ENCODE measurements at places on chromosomes 5 and 9.

DNA sequence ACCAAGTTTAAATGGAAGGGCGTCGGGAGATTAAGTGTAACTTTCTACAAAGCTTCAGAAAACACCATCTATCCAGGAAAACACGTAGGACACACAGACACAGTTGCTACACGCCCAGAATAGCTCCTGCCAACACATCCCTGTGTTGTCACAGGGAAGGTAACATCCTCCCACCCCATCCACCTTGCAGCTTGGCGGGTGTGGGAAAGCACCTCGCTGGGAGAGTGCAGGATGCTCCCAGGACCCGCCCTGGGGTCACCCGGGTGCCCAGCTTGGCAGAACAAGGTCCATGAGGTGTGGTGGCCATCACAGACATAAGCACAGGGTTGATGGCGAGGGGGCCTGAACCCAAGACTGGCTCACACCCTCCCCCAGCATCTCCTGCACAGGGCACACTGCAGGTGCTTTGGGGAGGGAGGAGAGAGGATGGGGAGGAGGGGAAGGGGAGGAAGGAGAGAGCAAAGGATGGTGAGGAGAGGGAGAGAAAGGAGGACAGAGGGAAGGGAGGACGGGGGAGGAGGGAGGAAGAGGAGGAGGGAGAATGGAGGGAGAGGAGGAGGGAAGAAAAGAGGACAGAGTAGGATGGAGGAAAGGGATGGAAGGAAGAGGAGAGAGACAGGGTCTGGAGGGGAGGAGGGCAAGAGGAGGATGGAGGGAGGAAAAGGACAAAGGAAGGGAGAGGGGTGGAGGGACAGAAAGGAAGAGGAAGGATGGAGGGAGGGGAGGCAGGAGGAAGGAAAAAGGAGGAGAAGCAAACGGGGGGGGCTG, 37.2 kb downstream of the GOLM1 start:
- DNase-seq, result no peak

GRCh38 chr9:138064547-138064946, 187.0 kb downstream of the CACNA1B start:
- DNase-seq, result no peak

DNA sequence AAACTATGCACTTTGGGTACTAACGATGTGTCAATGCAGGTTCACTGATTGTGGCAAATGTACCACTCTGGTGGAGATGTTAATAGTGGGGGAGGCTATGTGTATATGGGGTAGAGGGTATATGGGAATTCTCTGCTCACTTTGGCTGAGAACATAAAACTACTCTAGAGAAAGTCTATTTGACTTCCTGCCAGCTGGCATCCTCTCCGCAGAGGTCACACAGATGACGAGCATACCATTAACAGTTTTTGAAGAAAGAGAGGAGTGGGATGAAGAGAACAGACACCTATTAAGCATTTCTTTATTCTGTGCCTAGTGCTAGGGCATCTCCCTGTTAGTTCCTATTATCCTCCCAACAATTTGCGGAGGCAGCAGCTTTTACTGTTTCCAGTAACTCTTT, 58.4 kb upstream of the TRIM32 start:
- DNase-seq, result no peak

DNA sequence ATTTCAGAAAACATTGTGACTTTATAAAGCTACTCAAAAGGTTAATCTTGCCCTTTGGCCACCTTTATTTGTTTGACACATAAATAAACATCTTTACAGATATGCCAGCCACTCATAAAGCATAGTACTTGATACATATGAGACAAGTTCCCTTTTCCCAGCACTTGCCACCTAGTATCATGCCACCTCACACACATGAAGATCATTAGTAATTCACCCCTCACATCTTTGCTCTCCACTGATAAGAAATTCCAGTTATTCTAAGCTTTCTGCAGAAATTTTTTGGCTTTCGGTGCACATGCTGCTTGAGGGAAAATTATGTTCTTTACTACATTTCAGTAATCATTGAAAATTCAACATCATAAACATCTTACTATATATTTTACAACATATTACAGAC, 59.1 kb downstream of the DEPDC1B start:
- DNase-seq, result no peak

DNA sequence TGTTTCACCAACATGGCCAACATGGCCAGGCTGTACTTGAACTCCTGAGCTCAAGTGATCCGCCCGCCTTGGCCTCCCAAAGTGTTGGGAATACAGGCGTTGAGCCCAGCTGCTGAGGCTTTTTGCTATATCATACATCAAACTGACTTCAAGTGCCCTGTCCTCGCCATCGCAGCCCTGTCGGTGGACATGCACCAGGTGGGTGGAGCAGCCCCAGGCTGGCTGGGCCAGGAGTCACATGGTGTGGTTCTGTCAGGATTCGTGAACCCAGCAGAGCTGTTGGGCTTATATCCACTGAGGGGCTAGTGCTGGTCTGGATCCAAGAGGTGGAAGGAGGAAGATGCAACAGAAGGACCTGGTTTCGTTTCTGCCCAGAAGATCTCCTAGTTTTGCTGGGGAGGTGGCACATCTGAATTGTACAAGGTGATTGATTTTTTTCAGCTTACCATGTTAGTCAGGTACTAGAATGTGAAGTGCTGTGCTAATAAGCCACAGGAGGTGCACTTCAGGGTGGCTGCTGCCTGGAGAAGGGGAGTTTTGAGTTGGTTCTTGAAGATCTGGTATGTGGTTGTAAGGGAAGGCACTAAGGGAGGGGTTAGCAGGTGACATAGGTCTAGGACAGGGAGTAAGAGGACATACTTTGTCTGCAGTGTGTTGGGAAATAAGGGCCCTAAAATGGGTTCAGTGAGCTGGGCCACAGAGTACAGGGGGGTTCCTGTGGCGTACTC, 16.1 kb downstream of the PCBD2 start:
- DNase-seq, result no peak

- no peak for DNase-seq
Measured at GRCh38 chr5:75433814-75434506, 77.5 kb downstream of the CERT1 start.

DNA sequence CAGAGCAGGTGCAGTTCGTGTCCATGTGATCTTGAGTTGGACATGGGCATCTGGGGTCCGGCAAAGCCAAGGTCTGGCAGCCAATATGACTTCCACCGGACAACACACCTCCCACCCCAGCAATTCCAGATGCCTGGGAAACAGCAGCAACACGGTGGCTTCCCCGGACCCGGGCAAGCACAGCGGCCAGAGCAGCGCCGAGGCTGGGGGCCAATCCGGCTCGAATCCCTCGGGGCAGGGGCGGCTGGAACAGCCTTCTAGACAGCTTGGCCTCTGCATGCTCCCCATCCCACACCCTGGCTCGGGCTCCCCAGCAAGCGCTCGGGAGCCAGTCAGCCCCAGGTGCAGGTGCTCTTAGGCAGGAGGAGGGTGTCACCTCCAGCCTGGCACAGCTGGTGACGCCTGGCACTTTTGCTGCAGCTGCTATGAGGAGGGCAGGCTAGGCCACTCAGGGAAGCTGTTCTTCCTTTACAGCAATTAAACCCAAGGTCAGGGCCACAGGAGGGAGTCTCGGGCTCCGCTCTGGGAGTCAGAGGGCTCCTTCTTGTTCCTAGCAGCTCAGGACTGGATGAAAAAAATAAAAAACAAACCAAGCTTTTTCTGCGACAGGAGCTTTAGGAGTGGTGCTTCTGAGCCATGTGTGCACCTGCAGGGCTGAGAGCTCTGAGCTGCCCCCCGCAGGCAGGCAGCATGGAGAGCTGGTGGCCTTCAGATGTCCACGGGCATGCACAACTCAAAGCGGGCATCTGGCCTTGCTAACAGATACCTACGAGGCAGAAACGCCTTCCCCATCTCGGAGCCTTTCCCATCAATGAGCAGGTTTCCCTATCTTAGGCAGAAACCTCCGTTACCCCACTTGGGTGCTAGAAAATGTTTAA, 28.2 kb downstream of the DBH start:
- peak; percentile 59 for DNase-seq

- DNase-seq, result no peak
Measured at GRCh38 chr5:74167930-74168315, 472.6 kb downstream of the ENC1 start.

GRCh38 chr9:91361291-91362050, at the start of gene AUH:
Gene AUH, minus strand, starts transcription at chr9:91361918. Its CDS starts 29 bp downstream, at chr9:91361889.
- peak; percentile 47 for DNase-seq

DNA sequence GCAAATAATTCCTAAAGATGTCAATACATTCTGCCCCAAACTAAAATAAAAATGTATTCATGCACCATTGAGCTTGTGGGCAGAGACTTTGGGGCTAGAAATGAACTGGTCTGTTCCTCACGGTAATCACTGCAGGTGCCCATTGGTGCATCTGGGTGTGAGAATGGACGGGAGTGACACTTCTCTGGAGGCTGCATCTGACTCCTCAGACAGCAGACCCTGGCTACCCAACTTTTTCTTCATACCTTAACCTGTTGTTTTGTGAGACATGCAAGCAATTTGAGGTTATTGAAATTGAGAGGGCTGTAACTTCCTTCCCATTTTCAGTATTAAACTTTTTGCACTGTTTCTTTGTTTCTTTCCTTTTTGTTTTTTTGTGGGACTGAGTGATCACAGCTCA, 333.4 kb downstream of the ICE1 start:
- no peak for DNase-seq

- no peak for DNase-seq
Measured at GRCh38 chr5:115431116-115431515, 113.5 kb downstream of the FEM1C start.

DNA sequence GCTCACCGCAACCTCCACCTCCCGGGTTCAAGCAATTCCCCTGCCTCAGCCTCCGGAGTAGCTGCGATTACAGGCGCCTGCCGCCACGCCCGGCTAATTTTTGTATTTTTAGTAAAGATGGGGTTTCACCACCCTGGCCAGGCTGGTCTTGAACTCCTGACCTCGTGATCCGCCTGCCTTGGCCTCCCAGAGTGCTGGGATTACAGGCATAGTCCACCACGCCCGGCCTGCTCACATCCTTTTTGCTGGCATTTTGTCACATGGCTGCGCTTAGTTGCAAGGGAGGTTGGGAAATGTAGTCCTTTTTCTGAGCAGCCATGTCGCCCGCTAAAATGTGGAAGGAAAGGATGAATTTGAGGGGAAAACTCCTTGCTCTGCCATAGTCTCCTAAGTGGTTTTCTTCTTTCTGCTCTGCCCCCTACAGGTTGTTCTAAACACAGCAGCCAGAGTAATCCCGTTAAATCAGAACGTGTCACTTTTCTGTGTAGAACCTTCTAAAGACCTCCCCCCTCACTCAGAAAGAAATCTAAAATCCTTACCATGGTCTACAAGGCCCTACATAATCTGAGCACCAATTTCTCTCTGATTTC, 57.8 kb upstream of the HSPA9 start:
- DNase-seq, result no peak

GRCh38 chr9:104984121-104984520, 56.2 kb upstream of the ABCA1 start:
- DNase-seq, result no peak

DNA sequence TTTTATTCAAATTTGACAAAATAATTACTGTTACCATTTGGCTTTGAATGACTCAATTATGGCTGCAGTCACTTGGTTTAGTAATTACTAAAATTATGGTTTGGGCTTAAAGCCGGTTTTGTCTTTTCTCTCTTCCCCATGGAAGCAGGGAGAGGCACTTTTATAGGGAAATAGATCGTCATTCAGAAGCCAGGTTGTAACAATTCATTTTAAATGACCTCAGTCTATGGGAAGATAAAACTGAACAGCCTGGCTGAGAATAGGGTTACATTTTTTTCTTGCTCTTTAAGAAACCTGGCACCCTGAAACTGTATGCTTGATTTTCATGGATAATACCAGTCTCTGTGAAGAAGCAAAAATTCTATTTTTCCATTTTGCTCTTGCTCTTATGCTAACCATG, 169.8 kb downstream of the SMC2 start:
- no peak for DNase-seq

GRCh38 chr5:32767948-32768467, 56.9 kb downstream of the NPR3 start:
- DNase-seq, result no peak

DNA sequence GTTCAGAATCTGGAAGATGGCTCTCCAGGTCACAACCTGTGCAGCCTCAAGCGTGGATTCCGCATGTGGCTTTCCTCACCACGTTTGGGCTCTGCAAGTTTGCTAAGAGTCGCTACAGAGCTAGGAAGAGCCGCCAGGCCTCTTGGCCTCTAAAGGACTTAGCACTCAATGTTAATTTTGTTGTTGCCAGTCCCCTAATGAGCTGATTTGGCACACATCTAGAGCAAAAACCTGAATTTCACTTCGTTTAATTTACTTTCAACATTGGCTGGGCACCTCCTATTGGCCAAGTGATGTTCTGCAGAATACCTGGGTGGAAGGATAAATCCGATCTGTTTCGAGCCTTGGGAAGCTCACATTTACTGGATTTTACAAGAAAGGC, 65.8 kb upstream of the UNC5A start:
- no peak for DNase-seq

Measured in NCI-H2107 (cell line).